ENCODE measurements at places on chromosomes 6 and 20. TPM values are rescaled to one million over a fixed set of nuclear protein-coding genes. Genes with fewer than 3 reads are reported as not detected.

Gene BNIP5
- not detected for total RNA-seq

Gene ATP5F1E
- 48.2 TPM for total RNA-seq

Gene MAN1A1
- 57.8 TPM for total RNA-seq

DNA sequence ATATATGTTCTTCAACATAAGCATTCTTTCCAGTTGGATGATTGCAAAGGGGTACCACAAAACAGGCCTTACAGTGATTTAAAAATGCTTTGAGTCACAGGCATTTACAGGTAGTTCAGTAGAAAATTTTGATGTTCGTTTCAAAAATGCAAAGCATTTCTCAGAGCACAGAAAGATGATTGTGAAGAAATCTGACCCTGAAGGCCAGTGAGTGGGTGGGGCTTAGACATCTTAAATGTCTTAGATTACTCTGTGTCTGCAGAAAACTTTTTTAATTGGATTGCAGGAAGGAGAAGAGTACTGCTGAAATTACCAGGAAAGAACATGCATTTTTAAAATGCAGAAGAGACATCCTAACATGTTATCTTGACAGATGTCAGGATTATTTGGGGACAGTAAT lies 268.3 kb downstream of the CDKAL1 start:
- DNase-seq: no peak

DNA sequence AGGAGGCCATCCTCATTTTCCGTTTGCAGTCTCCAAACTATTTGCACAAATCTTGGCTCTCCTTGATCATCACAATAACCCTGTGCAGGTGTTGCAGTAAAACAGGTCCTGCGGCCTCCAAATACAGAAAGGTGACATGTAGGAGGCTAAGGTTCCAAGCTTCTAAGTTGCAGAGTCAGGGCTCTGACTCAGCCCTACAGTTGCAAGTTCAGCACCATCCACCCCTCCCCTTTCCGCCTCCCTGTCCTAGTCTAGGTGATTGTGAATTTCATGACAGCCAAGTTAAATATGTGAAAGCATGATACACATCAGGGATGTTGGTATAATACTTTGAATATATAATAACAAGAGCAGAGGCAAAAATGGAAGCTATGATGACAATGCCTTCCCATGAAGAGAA lies 317.3 kb upstream of the CDH4 start:
- no peak for DNase-seq

- no peak for DNase-seq
These were observed 99.0 kb upstream of the AKAP12 start for GRCh38 chr6:151140767-151141166.

DNA sequence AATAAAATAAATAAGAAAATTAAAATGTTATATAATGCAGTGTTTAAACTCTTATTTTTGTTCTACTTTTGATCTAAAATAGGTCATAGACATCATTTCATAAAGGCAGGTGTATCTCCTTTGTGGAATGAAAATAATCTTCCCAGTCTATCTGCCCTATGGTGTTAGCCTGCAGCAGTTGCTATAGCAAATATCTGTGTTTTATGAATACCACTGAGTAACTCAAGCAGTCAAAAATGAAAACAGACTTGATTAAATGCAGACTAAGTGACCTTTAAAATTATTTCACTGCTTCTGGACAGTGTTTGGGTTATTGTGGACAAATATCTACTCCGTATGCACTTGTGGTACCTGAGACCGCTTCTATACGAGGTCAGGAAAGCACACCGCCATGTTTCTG lies 11.8 kb downstream of the HTR1B start:
- no peak for DNase-seq

GRCh38 chr6:111743360-111743759 lies 129.9 kb downstream of the FYN start:
- no peak for DNase-seq

DNA sequence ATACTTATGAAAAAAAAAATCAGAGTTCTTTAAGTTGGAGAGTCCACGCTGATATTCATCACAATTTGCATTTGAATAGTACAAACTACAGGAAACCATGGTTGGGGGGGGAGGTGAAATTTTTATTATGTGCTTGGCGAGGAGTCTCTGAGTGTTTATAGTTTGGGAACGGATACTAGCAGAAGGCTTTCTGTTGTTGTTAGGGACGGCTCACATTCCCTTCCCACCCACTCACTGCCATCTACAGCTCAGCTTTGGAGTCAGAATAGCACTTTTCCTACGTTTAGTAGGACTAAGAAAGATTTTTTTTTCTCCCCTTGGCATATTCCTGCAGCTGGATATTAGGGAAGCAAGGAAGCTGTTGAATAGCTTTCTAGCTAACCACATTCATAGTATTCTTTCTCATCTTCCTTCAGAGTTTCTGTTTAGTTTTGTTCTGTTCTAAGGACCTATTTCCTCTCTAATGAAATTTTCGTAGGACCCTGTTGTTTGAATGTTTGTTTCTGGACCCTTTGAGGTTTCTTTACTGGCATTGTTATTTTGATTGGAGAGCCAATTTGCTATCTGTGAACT lies 235.1 kb upstream of the ZNF217 start:
- no peak for DNase-seq

DNA sequence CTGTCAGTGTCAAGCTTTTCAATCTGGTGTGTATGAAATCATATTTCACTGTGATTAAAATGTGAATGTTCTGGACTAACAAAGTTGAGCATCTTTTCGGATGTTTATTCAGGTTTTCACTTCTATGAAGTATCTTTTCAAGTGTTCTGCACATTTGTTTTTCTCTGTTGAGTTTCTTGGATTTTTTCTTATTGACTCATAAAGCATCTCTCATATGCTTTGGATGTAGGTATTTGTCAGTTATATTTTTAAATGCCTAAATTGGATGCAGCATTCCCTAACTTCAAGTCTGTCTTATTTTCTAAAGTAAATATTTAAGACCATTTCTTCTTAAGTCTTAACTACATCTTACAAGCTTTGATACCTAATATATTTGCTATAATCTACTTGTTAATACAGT lies 398.0 kb downstream of the PLCB1 start:
- no peak for DNase-seq

GRCh38 chr20:56202493-56203077 lies 45.9 kb upstream of the MC3R start:
- no peak for DNase-seq

- DNase-seq: no peak
These were observed 24.2 kb upstream of the TMX4 start for GRCh38 chr20:8043687-8044282.

GRCh38 chr6:156839591-156840001 lies 62.4 kb downstream of the ARID1B start:
- peak; percentile 59 for DNase-seq

- DNase-seq: no peak
These were observed 13.0 kb upstream of the PPP1R14C start for GRCh38 chr6:150129616-150130505.
